ENCODE measurements at places on chromosomes 6 and 20. TPM values are rescaled to one million over a fixed set of nuclear protein-coding genes. Genes with fewer than 3 reads are reported as not detected.
A peak's percentile ranks its signal among the peaks of the same experiment; 100 is the strongest.

Gene LCA5
- 1.7 TPM for polyA plus RNA-seq

Gene NKAIN4
- 2.2 TPM for polyA plus RNA-seq

Gene CYP21A2
- 15.7 TPM for polyA plus RNA-seq

Gene MACROD2
- polyA plus RNA-seq: 4.2 TPM

- no peaks in the 10 kb centered on the region for H3K36me3 ChIP-seq
- no peaks in the 10 kb centered on the region for H3K4me1 ChIP-seq
- H3K27me3 ChIP-seq: no peaks in the 10 kb centered on the region
- no peak overlapping the region for H3K4me3 ChIP-seq
Measured at GRCh38 chr6:6984585-6985366, 123.0 kb upstream of the RREB1 start.

- no peak overlapping the region for H3K27ac ChIP-seq
- no peak overlapping the region for H3K4me3 ChIP-seq
- DNase-seq: no peak
- H3K36me3 ChIP-seq: no peaks in the 10 kb centered on the region
- no peaks in the 10 kb centered on the region for H3K27me3 ChIP-seq
Measured at GRCh38 chr6:137423451-137424168, 70.6 kb downstream of the OLIG3 start.

GRCh38 chr20:51512645-51513044 is 29.9 kb downstream of the NFATC2 start:
- no peaks in the 10 kb centered on the region for H3K36me3 ChIP-seq
- no peaks in the 10 kb centered on the region for H3K27me3 ChIP-seq
- H3K4me3 ChIP-seq: no peak overlapping the region
- peaks cover 19% of the 10 kb centered on the region for H3K4me1 ChIP-seq
- DNase-seq: no peak

DNA sequence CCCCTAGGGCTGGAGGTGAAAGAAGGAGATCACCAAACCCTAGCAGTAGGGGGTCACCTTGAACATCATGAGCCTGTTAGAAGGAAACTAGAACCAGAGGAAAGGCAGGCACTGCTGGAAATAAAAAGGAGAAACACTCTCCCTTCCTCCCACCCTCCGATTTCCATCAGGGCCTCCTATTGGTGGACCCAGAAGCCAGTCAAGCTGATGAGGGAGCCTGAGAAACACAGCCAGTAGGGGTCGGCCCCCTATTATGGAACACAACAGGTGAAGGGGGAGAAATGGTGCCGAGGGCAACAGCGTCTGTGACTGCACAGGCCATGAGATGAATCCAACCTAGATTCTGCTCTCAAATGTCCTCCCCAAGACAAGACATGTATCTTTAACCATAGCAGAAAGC is 156.1 kb upstream of the LRFN2 start:
- peaks cover 3% of the 10 kb centered on the region for H3K27me3 ChIP-seq
- H3K4me1 ChIP-seq: no peaks in the 10 kb centered on the region
- no peaks in the 10 kb centered on the region for H3K36me3 ChIP-seq
- H3K27ac ChIP-seq: no peak overlapping the region
- no peak overlapping the region for H3K4me3 ChIP-seq
- no peak for DNase-seq

DNA sequence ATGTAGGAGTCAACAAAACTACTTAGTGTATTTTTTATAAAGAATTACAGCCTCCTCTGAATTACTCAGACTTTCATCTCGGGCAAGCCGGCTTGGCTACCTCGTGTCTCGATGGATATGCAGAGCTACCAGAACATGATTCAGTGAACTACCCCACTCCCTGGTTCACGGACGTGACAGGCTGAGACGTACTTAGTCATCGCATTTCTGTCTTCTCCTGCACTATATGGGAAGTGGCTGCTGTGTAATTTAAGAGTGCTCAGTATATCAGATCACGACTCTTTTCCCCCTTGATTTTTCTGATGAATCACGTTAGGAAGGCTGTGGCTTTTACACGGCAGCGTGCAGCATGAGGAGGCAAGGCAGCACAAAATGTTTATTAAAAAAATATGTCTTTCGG is 302.7 kb upstream of the ZFP64 start:
- H3K4me1 ChIP-seq: no peaks in the 10 kb centered on the region
- no peaks in the 10 kb centered on the region for H3K27me3 ChIP-seq
- H3K4me3 ChIP-seq: no peak overlapping the region
- H3K36me3 ChIP-seq: no peaks in the 10 kb centered on the region
- H3K27ac ChIP-seq: no peak overlapping the region
- no peak for DNase-seq

DNA sequence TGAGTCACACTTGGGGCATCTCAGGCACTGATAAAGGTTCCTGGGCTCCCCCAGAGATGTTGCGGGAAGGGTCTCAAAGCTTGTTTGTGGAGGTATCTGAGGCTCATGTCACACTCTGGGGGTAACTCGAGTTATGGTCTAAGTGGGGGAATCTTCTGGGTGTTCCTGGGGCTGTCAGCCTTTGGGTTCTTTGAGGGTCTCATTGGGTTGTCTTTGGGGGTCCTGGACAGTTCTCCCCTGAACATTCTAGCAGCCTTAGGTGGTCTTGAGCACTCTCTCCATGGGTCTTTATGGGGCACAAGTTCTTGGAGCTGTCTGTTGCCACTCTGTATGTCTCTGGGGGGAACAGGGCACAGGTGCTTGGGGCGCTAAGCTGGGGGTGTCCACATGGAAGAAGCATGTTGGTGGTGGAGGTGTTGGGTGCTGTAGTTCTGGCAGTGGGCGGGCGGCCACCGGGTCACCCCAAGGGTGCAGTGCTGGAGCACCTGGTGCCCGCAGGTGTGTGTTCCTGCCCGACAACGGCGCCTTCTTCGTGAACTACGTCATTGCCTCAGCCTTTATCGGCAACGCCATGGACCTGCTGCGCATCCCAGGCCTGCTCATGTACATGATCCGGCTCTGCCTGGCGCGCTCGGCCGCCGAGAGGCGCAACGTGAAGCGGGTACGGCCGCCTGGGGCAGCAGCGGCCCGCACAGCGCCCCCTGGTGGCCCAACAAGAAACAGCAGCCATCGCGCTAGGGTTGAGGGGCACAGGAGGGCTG is 7.1 kb upstream of the CAPN11 start:
- H3K4me1 ChIP-seq: peaks cover 49% of the 10 kb centered on the region
- DNase-seq: no peak
- H3K4me3 ChIP-seq: no peak overlapping the region
- no peak overlapping the region for H3K27ac ChIP-seq
- no peaks in the 10 kb centered on the region for H3K27me3 ChIP-seq

DNA sequence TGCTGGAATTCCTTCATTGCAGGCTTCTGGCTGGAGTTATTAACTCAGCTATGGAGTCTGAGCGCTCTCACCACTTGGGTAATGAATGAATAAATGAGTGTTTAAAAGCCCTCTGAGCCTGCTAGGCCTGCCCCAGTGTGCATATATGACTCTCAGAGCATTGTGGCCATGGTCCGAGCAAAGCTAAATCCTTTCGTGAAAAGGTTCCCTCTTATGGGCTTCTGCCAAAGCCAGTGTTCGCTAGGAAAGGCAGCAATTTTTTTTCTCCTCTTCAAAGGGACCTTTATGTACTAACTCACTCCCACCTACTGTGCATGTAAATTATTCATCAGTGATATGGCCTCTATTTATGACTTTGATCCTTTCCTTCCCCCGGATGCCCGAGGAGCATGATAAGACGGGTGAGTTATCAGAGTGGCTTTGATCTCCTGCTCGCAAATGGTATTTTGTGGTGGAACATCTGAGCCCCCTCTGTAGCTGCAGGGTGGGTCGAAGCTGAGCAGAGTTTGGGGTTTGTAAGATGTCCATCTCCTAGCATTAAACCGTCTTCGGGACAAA is 88.6 kb downstream of the LINC00237 start:
- no peak overlapping the region for H3K4me3 ChIP-seq
- no peaks in the 10 kb centered on the region for H3K4me1 ChIP-seq
- H3K36me3 ChIP-seq: no peaks in the 10 kb centered on the region
- no peak for DNase-seq

DNA sequence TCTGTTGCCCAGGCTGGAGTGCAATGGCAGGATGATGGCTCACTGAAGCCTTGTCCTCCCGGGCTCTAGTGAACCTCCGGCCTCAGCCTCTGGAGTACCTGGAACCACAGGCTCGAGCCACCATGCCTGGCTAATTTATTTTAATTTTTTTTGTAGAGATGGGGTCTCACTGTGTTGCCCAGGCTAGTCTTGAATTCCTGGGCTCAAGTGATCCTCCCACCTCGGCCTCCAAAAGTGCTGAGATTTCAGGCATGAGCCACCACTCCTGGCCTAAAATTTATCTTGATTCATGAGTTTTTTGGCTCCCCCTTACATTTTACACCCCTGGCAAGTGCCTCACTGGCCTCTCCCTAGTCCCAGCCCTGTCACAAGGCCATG is 2.5 kb upstream of the SLC29A1 start:
- H3K36me3 ChIP-seq: no peaks in the 10 kb centered on the region
- no peak overlapping the region for H3K4me3 ChIP-seq
- no peak for DNase-seq
- H3K4me1 ChIP-seq: peaks cover 56% of the 10 kb centered on the region

GRCh38 chr6:124868481-124868880 is 93.8 kb upstream of the RNF217 start:
- no peaks in the 10 kb centered on the region for H3K4me1 ChIP-seq
- DNase-seq: no peak
- no peak overlapping the region for H3K27ac ChIP-seq
- no peaks in the 10 kb centered on the region for H3K36me3 ChIP-seq
- H3K27me3 ChIP-seq: no peaks in the 10 kb centered on the region

DNA sequence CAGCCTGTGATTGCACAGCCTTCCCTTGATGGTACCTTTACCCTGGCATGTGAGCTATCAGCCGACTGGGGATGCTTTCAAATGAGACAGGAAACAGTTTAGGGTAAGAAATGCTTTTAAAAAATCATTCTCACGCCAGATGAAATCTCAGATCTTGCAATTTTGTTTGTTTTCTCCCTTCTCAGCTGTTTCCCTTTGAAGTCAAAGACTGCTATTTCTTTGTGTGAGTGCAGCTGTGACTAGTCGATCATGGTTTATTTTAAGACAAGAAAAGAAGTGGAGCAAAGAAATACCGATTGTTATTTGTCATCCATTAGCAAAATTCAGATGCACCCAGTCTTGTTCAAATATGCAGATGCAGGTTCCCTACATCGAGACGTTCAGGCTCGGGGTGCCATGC is 489.7 kb downstream of the QKI start:
- no peaks in the 10 kb centered on the region for H3K4me1 ChIP-seq
- no peak for DNase-seq
- no peak overlapping the region for H3K27ac ChIP-seq
- H3K27me3 ChIP-seq: no peaks in the 10 kb centered on the region
- H3K36me3 ChIP-seq: no peaks in the 10 kb centered on the region
- H3K4me3 ChIP-seq: no peak overlapping the region

DNA sequence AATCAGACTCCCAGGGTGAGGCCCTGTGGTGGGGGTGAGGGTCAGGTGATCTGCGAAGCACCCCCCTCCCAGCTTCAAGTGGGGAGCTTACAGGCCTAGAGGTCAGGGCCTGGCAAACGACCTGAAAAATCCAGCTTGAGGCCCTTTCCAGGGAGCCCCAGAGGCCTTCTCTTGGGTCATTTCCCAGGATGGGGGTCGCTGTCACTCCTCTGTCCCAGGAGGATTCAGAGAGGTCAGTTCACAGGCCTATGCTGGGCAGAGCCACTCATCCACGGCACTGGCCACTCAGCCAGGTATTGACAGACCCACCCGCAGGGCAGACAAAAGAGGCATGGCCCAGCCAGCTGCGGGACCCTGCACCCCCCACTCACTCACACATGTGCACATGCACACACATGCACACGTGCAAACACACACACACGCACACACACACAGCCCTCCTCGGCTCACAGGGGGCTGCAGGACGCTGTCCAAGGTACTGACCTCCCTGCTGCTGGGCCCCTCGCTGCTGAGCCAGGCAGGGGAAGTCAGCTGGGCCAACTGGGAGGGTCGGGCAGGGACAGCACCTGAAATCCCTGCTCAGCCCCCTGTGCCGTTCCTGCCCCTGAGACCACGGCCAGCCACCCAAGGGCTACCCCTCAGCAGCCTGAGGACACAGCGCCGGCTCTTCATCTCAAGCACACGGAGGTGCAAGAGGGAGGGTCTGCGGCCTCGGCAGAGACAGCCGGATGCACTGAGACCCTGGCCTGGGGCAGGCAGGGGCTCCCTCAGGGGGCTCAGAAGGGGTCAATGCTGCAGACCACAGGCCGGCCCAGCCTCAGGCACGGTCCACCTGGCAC is 113.8 kb downstream of the TAF4 start:
- H3K27ac ChIP-seq: no peak overlapping the region
- no peak overlapping the region for H3K4me3 ChIP-seq
- H3K4me1 ChIP-seq: no peaks in the 10 kb centered on the region
- no peaks in the 10 kb centered on the region for H3K27me3 ChIP-seq

DNA sequence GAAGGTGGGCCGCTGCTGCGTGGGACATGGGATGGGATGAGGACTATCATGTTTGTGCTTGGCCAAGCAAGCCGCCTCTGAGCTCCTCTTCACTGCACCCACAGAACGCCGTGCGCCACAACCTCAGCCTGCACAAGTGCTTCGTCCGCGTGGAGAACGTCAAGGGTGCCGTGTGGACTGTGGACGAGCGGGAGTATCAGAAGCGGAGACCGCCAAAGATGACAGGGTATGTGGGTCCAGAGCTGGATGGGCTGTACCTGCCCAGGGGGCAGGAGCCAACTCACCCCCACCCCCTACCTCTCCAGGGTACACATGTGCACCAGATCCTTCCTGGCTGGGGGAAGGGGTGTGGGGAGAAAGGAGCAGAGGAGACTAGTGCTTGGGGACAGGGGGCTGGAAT is 43.5 kb upstream of the MDFI start:
- H3K27ac ChIP-seq: no peak overlapping the region
- no peak overlapping the region for H3K4me3 ChIP-seq
- no peak for DNase-seq
- H3K27me3 ChIP-seq: no peaks in the 10 kb centered on the region

DNA sequence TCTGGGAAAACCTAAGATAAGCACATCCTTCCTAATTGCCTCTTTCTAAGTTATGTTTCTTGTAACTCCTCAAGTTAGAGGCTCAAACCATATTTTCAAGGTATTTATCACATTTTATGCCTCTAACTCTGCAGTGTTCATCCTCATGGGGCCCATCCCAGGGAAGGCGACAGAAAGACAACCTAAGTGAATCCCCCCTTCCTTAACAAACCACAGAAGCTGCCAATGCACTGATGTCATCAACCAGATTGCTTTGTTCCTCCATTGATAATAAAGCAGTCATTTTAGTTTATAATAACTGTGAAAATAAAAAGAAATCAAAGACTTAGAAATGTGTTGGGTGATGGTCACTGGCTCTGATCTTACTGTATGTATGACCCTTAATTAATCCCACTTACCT is 119.5 kb upstream of the TCF21 start:
- no peak overlapping the region for H3K27ac ChIP-seq
- DNase-seq: no peak
- no peaks in the 10 kb centered on the region for H3K27me3 ChIP-seq
- H3K4me3 ChIP-seq: no peak overlapping the region
- no peaks in the 10 kb centered on the region for H3K36me3 ChIP-seq
- H3K4me1 ChIP-seq: no peaks in the 10 kb centered on the region

GRCh38 chr6:16849280-16849987 is 88.2 kb upstream of the ATXN1 start:
- H3K36me3 ChIP-seq: no peaks in the 10 kb centered on the region
- no peak overlapping the region for H3K27ac ChIP-seq
- no peak for DNase-seq
- H3K4me1 ChIP-seq: peaks cover 9% of the 10 kb centered on the region
- no peaks in the 10 kb centered on the region for H3K27me3 ChIP-seq
- H3K4me3 ChIP-seq: no peak overlapping the region

GRCh38 chr6:122122202-122122601 is 277.2 kb upstream of the HSF2 start:
- H3K27ac ChIP-seq: no peak overlapping the region
- H3K4me1 ChIP-seq: no peaks in the 10 kb centered on the region
- H3K27me3 ChIP-seq: no peaks in the 10 kb centered on the region

- H3K27me3 ChIP-seq: no peaks in the 10 kb centered on the region
- peak within 1 kb of the TSS; percentile 62 for H3K27ac ChIP-seq
- no peaks in the 10 kb centered on the region for H3K4me1 ChIP-seq
- H3K36me3 ChIP-seq: no peaks in the 10 kb centered on the region
- DNase-seq: no peak
Measured at GRCh38 chr6:33746651-33747100, at the start of gene IP6K3. TSS of gene IP6K3 (minus strand) at chr6:33746905. CDS start at chr6:33735476, 11,429 bp downstream.

All from thymus (tissue), 14 donors.